ENCODE measurements at places on chromosomes 4 and X.

DNA sequence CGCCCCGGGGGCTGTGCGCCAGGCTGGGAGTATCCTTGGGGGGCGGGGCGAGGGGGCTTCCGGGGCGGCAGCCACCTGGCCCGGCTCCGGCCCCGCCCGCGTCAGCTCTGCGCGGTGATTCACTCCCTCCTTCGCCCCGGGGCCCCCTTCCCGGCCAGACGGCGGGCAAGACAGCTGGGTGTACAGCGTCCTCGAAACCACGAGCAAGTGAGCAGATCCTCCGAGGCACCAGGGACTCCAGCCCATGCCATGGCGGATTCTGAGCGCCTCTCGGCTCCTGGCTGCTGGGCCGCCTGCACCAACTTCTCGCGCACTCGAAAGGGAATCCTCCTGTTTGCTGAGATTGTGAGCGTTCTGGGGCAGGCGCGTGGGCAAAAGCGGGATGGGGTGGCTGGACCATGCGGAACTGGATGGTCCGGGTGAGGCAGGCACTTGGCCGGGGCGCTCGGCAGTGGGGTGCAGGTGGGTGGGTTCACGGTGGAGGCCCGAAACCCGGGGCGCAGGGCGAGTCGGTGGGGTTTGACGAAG, at the start of gene PLP2:
Gene PLP2, plus strand, starts transcription at position 147 of the 528 bp plus-strand sequence. Its CDS starts 103 bp downstream, at position 250.
- peak; percentile 57 for DNase-seq
- peak within 1 kb of the TSS; percentile 83 for H3K27ac ChIP-seq
- peaks cover 21% of the 10 kb centered on the region for H3K4me1 ChIP-seq
- H3K4me3 ChIP-seq: peak within 1 kb of the TSS; percentile 84
- H3K27me3 ChIP-seq: no peaks in the 10 kb centered on the region

- no peak overlapping the region for H3K27ac ChIP-seq
- H3K27me3 ChIP-seq: no peaks in the 10 kb centered on the region
- DNase-seq: no peak
Observed at GRCh38 chr4:103429283-103429682, 231.1 kb upstream of the CENPE start.

DNA sequence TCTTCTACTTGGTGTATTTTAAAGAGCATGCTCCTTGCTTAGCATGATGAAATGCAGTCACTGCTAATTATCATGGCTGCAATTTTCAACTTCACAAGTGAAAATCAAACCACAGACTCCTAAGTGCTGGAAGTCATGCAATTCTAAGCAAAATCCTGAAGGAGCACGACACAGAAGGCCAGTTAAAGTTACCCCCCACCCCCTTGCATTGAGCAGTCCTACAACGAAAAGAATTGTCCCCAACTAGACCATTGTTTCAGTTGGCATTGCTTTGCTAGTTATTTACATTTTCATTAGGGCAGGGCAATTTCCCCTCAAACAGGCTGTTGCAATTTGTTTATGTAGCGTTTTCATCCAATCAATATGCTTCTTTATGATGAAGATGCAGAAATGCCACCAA, 321.2 kb downstream of the PCDH7 start:
- no peak for DNase-seq
- no peaks in the 10 kb centered on the region for H3K36me3 ChIP-seq
- H3K27ac ChIP-seq: no peak overlapping the region
- no peak overlapping the region for H3K4me3 ChIP-seq
- H3K27me3 ChIP-seq: no peaks in the 10 kb centered on the region

DNA sequence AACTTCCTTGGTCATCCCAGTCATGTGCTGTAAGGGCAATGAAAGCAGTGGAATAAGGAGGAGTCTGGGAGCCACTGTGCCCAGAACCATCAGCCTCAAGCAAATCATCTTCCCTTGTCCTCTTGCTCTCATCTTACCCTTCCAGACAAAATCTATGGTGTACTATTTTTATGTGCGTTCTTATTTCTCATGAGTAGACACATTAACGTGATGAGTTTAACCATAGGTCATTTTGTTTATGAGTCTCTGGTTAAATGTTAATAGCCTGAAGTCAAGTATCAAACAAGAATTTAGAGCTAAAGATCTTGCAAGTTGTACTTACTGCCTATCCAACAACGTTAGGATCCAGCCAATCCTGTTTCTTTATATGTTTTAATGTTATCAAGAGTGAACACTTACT, 495.3 kb downstream of the SPRY1 start:
- H3K36me3 ChIP-seq: no peaks in the 10 kb centered on the region
- H3K4me3 ChIP-seq: no peak overlapping the region
- no peak for DNase-seq
- H3K27ac ChIP-seq: no peak overlapping the region
- no peaks in the 10 kb centered on the region for H3K4me1 ChIP-seq

Measured in activated naive CD8-positive, alpha-beta T cell treated with anti-CD3 and anti-CD28 coated beads, Interleukin-2, amount 10 ng/mL, durations not matched to agents 7 days and 5 days (primary cell).